ENCODE measurements at places on chromosomes 7 and 10. TPM values are rescaled to one million over a fixed set of nuclear protein-coding genes. Genes with fewer than 3 reads are reported as not detected.

PRRT4 gene
- polyA plus RNA-seq = 2.1 TPM

LRRC18 gene
- polyA plus RNA-seq = not detected

WEE2 gene
- polyA plus RNA-seq = not detected

TLX1 gene
- not detected for polyA plus RNA-seq

CFAP69 gene
- polyA plus RNA-seq = 6.6 TPM

STK31 gene
- not detected for polyA plus RNA-seq

CUL2 gene
- polyA plus RNA-seq = 54.3 TPM

EBLN1 gene
- not detected for polyA plus RNA-seq

ADRB1 gene
- 0.91 TPM for polyA plus RNA-seq

CPEB3 gene
- polyA plus RNA-seq = 23.4 TPM

MMP21 gene
- not detected for polyA plus RNA-seq

PAX4 gene
- polyA plus RNA-seq = not detected

MACROH2A2 gene
- 1.8 TPM for polyA plus RNA-seq

ZNF777 gene
- 0.15 TPM for polyA plus RNA-seq

MYPN gene
- polyA plus RNA-seq = 0.73 TPM

CYP3A7 gene
- not detected for polyA plus RNA-seq

CAV2 gene
- polyA plus RNA-seq = 0.14 TPM

KIAA1549 gene
- not detected for polyA plus RNA-seq

WNT16 gene
- 40.3 TPM for polyA plus RNA-seq

MBL2 gene
- polyA plus RNA-seq = not detected

FRMPD2 gene
- polyA plus RNA-seq = 12.8 TPM

ADK gene
- 88.6 TPM for polyA plus RNA-seq

PLEKHA8 gene
- 5.1 TPM for polyA plus RNA-seq

ANLN gene
- polyA plus RNA-seq = 2.1 TPM

CLDN4 gene
- polyA plus RNA-seq = not detected

ANKRD1 gene
- not detected for polyA plus RNA-seq

VSTM4 gene
- 1.7 TPM for polyA plus RNA-seq

ZCWPW1 gene
- polyA plus RNA-seq = 9.3 TPM

SLC13A1 gene
- not detected for polyA plus RNA-seq
